ENCODE measurements at places on chromosomes 13 and 19.

- no peak for DNase-seq
These were observed 190.1 kb downstream of the FOXO1 start for GRCh38 chr13:40476175-40476958.

DNA sequence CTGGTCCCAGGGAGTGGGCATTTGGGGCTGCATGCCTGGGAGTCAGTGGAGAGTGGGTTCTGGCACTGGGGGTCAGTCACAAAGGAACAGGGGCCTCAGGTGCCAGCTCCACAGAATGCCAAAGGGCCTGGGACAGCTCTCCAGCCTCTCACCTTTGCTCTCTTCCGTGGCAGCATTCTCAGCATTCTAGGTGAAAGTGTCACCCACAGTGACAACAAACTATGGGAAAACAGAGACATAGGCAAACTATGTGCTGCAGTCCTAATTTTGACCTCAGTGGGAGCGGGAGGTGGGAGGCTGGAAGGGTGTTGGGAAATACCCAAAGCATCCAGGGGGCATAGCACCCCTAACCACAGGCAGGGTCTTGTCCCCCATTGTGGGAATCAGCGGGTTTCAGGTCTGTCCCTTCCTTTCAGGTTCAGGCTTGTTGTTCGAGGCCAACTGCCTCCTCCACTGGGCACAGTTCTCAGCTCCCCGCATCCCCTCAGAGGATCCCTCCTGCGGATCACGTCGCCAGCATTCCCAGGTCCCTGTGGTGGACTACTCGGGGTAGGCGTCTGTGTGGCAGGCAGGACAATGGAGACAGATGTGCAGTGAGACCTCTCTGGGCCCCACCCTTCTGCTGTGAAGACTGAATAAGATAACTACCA is 52.4 kb downstream of the TSHZ3 start:
- DNase-seq, result no peak

- DNase-seq, result no peak
These were observed 6.6 kb upstream of the CEACAM16 start for GRCh38 chr19:44692379-44692721.

- no peak for DNase-seq
These were observed 11.0 kb upstream of the ZNF492 start for GRCh38 chr19:22622901-22623840.

DNA sequence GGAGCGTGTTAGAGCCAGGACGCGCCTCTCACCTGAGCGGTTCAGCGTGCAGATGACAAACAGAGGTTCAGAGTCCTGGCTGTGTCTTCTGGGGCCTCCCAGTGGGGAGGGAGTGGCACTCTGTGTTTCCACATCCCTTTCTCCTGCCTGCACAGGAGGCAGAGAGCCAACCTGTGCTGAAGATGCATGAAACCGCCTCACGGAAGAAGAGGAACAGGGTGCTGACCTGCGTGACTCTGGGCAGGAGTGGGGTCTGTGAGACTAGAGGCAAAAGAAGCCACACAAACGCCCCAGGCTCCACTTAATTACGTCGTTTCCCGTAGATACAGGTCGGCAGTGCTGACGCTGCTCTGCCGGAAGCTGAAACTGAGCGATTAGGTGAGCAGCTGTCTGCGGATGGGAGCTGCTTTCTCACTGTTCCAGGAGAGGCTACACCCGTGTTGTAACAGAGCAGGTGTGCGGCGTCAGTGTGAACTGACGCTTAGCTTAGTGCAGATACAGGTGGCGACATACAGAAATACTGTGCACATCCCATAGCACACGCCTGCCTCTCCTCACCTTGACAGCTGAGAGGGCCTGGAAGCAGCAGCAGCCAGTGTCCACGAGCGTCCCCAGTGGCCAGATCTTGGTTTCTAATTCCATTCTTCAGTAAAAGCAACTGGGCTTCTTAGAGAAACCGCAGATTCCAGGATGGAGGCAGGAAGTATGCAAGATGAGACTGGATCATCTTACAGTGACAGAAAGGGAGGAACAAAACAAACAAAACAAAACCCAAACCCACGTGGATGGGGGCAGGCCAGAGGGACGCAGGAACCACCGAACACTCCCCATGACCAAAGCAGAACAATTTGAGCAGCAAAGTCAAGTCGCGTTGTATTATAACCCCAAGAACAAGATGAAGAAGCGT is 37.7 kb upstream of the MCF2L start:
- DNase-seq, result no peak

GRCh38 chr19:43754253-43754502 is 584 bp downstream of the SMG9 start:
- DNase-seq, result no peak

DNA sequence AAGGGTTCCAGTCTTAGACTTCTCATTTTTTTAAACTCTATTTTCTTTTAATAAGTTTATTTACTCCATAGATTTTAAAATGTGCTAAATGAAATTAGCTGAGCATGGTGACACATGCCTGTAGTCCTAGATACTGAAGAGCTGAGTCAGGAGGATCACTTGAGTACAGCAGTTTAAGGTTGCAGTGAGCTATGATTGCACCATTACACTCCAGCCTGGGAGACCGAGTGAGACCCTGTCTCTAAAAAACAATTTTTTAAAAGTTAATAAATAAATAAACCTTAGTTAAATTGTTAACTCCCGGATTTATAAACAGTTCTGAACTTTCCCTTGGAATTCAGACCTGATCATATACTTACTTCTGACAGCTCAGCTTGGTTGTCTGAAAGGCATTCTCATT is 32.5 kb downstream of the PCDH20 start:
- no peak for DNase-seq

GRCh38 chr19:10566658-10567410 is 1.0 kb upstream of the KRI1 start:
- DNase-seq, result peak; percentile 51

DNA sequence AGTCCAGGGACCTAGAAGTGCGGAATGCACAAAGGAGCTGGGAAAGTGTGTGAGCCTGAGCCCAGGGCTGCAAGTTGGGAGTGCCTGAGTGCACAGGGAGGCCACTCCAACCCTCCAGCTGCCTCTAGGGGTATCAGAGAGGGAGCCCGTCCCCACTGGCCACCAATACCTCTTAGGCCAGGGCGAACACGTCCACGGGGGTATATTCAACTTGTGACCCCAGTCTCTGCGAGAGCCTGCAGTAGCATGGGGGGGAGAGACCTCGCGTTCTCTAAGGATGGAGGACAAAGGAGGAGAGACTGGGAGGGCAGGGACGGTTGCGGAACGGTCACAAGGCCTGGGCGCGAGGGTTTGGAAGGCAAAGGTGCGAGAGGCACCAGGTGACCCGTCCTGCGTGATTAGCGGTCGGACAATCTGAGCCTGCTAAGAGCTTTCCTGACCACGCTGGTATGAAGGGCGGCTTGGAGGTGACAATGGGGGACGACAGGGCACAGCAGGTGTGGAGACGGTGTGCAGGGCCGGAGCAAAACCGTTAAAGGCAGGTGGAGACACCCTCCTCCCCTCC is 676 bp downstream of the CD320 start:
- peak; percentile 12 for DNase-seq

GRCh38 chr19:38850436-38850975 is 720 bp upstream of the HNRNPL start:
- DNase-seq, result no peak

GRCh38 chr13:46866150-46866549 is 30.7 kb downstream of the HTR2A start:
- no peak for DNase-seq

- DNase-seq, result no peak
These were observed 7.3 kb downstream of the IGSF23 start for GRCh38 chr19:44620667-44621066.

- no peak for DNase-seq
These were observed 7.0 kb downstream of the PDX1 start for GRCh38 chr13:27926644-27927434.

GRCh38 chr19:1780272-1780958 is 27.1 kb downstream of the ONECUT3 start:
- DNase-seq, result no peak

- DNase-seq, result no peak
These were observed 593.8 kb downstream of the OLFM4 start for GRCh38 chr13:53622456-53622855.

DNA sequence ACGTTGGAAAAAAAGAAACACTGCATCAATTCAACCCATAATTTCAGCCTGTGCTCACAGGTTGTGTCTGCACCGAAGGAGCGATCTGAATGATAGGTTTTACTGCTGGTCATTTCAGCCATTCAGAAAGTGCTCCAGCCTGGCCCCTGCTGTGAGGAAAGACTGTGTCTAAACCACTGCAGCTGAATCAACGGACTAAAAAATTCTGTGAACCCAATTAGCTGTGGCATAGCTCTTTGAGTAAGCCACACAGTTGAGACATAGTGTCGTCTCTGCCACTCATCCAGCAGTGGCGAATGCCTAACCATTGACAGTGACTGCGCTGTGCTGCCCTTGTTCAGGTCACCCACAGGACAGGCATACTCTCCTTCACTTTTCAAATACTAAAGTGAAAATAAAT is 179.8 kb downstream of the COG6 start:
- DNase-seq, result no peak

DNA sequence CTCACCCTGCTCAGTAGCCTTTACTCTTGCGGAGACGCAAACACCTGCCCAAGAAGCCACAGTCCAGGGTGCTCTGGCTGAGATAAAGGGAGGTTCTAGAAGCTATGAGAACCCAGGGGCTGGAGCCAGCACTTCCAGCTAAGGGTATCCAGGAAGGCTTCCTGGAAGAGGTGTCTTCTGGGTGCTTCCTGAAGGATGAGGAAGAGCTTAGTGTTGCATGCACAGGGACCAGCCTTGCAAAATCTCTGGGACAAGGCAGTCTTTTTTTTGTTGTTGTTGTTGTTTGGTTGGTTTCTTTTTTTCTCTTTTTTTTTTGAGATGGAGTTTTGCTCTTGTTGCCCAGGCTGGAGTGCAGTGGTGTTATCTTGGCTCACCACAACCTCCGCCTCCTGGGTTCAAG is 20.6 kb downstream of the MYBPC2 start:
- DNase-seq, result no peak

DNA sequence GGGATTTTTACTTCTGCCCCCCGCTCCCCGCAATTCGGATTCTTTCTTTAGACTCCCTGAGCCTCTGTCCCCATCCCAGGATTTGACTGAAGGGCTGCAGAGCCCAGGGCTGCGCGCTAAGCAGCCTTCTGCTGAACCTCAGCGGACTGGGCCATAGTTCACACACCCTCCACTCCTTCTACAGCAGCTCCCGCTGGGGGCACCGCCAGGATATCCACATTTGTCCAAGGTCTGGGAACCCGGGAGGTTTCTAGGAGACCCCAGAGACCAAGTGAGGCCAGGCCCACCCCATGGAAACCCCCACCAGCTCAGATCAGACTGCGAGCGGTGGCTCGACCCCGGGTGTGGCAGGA is 463.3 kb downstream of the ITGBL1 start:
- no peak for DNase-seq
